ENCODE measurements at places on chromosomes 5 and 9. TPM values are rescaled to one million over a fixed set of nuclear protein-coding genes. Genes with fewer than 3 reads are reported as not detected.

Gene SMIM33
- total RNA-seq, result not detected

DNA sequence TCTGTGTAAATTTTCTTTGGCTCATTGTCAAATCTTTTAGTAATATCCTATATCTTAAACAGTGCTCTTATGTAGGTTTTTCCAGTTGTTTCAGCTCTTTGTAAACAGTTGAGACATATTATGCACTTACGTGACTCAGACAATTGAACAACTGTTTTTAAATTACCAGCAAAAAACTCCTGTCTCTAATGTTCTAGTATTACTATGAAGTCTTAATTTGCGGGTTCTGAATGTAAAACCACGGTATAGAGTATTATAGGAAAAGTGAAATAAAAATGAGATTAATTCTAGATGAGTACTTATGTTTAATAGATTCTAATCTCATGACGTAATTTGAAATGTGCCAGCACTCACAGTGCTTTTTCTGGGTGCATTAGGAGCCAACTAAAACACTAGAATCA, 136.0 kb downstream of the GDNF start:
- no peak for DNase-seq

DNA sequence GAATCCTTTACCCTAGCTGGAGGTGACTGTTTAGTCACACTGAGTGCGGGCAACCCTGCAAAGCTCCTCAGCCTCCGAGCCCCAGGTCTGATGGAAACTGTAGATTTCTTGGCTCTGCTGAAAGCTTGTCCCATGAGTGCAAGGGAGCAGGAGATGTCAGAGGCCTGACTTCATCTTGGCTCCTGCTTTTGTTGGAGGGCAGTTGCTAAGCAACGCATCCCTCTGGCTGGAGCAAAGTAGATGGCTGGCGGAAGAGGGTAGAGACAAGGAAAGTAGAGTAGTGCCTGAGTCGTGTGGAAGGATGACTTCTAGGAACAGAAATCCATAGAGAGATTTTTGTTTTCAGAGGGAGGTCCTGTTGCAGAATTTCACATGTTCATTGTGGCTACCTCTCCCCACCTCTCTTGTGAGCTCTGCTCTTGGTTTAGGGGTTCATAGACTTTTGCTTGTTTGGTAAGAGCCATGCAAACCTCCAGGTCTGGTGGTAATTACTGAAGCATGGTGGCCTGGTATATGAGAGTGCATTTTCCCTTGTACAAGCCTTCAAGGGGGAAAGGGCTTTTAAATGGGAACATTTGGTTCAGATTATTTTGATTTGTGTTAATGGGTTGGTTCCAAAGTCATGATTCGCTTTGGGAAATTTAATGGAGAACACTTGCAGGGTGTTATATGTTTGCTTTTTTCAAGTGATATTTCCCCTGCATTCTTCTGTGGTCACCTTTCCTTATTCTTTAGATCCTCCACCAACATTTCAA, 71.5 kb downstream of the ARHGAP26 start:
- DNase-seq, result no peak

GRCh38 chr5:79774171-79774854, 84.7 kb downstream of the CMYA5 start:
- no peak for DNase-seq

DNA sequence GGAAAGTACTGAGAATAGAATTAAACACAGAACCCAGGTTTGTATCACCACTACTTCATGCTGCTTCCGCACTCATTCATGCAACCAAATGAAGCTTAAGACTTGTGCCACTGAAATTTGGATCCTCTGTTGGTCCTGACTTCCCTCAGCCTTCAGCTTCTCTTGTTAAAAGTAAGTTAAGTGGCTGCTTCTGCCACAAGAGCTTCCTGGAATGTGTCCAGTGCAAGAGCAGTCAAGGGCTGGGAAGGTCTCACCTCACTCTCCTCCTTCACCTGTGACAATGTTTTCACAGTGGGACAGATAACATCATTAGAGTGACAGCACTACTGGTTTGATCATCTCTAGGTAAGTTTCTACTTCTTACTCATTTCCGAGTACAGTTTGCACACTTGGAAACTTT, 7.9 kb downstream of the SNCAIP start:
- no peak for DNase-seq

DNA sequence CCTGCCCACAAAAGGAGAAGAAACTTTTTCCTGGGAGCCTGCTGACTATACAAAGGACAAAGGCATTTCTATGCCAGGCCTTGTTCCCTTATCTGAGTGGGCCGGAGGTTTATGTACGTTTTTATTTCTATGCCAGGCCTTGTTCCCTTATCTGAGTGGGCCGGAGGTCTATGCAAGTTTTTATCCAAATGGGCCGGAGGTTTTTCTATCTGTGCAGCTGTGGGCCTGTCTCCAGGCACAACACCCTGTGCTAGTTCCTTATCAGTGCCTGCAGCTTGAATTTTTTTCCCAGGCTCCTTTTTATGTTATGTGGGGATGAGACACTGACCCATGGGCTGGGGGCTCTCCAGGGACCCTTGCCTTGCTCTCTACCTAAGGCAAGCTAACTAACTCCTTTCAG, 5.5 kb downstream of the SLC25A2 start:
- DNase-seq, result no peak

All from upper lobe of right lung (tissue), 1 donor.